HS-5 (cell line): ENCODE measurements at places on chromosomes 4 and X.

- no peak for DNase-seq
These were observed 11.5 kb upstream of the C4orf54 start for GRCh38 chr4:99669084-99669483.

GRCh38 chr4:8435656-8436121 is 4.8 kb downstream of the ACOX3 start:
- DNase-seq, result no peak

GRCh38 chr4:22672519-22672918 is 20.2 kb upstream of the GBA3 start:
- no peak for DNase-seq

- no peak for DNase-seq
These were observed 12.4 kb downstream of the EDNRA start for GRCh38 chr4:147493307-147493706.

- peak; percentile 15 for DNase-seq
These were observed 82.4 kb downstream of the MTNR1A start for GRCh38 chr4:186472948-186473347.

DNA sequence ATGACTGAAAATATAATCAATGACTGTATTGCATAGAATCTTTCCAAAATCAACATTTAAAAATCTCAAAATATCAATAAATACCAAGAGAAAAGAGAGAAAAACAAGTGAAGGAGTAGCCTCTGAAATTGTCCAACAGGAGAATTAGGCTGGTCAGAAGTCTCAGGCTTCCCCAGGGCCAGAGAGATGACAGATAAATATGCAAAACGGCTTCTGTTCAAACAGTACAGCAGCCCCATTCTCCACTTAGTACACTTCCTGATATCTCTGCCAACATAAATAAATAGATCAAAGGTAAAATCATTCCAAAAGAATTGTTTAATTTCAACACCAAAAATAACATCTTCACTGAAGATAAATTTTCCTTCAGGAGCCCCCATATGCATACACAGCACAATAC is 204.7 kb upstream of the GABRA2 start:
- no peak for DNase-seq

DNA sequence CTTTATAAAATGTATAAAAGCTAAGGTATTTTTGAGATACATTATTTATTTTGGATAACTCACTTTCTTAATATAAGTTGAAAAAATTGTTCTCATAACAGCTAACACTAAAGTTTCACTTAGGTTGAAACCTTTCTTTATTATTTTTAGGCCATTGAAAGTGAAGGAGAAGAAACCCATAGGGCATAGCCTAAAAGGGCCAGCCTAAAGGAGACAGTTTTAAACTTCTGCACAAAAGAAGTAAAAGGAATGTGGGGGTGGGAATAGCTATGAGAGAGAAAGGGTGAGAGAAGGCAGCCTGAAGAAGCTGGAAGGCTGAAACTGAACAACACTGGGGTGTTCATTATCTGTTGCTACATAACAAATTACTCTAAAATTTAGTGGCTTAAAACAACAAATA is 57.6 kb upstream of the RAPGEF2 start:
- DNase-seq, result no peak

DNA sequence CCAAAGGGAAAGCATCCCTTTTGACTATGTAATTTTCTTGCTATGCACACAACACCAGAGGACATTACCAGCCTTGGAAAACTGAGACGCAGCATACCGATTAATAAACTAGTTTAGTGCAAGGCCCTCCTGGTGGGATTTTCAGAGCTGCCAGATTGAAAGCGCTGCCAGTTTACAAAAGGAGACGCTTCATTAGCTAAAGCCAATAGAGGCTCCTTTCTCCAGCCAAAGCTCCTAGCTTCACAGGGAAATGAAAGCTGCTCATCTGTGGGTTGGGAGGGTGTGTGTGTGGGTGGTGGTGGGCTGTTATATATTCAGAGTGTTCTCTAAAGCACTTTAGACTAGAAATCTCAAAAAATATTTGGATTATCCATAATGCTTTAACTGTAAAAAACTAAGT is 32.4 kb downstream of the SPANXN4 start:
- DNase-seq, result no peak

- DNase-seq, result no peak
These were observed 192.4 kb upstream of the NEIL3 start for GRCh38 chr4:177117256-177117655.

DNA sequence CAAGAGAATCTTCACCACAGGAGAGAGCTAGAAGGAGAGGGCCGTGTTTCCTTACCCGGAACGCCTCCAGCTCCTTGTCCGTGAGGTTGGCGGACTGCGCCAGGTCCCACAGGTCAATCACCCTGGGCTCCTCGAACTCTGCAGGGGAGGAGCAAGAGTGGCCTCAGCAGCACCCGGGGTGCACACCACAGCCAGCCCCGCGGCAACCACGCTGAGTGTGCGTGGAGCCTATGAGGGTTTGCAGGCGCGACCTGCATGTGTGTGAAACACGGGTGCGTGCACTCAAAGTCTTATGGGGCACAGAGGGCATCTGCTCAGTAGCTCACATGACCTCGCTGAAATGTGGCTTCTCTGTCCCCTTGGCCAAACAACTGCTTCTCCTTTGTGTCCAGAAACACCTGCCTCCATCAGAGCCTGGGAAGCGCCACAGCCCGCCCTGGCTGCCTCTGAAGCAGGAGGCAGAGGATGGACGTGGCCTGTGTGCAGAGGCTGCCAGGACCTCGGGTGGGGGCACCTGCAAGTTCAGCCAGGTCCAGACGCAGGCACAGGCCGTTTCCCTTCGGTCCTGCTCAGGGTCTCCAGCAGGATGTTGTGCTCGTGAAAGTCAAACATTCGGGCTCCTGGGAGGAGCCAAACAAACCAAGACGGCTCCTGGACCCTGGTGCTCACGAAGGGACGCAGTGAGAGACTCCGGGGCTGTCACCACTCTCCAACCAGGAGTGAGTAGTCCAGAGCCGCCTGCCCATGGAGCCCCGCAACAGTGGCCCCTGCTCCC is 16.0 kb downstream of the LRPAP1 start:
- no peak for DNase-seq
